ENCODE measurements at places on chromosomes 4 and X. TPM values are rescaled to one million over a fixed set of nuclear protein-coding genes. Genes with fewer than 3 reads are reported as not detected.
A peak's percentile ranks its signal among the peaks of the same experiment; 100 is the strongest.

- DNase-seq = no peak
Measured at GRCh38 chr4:102430461-102430910, 70.7 kb upstream of the NFKB1 start.

NIPAL1 gene
- total RNA-seq = 51.0 TPM

- no peak for DNase-seq
Measured at GRCh38 chrX:1416327-1416784, 24.4 kb upstream of the SLC25A6 start.

DNA sequence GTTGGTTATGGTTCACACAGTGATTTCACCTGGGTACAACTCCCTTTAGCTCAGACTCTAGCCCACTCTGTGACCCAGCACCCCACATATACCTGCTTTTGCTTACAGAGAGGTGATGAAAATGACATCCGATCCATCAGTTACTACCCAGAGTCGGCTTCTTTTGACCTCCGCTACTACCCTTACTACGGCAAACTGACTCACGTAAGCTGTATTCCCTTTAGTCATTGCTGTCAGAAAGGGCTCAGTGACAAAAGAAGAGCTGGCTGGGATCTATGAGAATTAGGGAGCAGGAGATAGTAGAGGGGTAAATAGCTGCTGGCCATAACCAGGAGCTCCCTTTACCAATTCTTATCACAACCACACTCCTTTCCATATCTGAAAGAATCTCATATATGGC lies 16.7 kb downstream of the ATP1B4 start:
- no peak for DNase-seq

GCNA gene
- total RNA-seq = 1.5 TPM

DNA sequence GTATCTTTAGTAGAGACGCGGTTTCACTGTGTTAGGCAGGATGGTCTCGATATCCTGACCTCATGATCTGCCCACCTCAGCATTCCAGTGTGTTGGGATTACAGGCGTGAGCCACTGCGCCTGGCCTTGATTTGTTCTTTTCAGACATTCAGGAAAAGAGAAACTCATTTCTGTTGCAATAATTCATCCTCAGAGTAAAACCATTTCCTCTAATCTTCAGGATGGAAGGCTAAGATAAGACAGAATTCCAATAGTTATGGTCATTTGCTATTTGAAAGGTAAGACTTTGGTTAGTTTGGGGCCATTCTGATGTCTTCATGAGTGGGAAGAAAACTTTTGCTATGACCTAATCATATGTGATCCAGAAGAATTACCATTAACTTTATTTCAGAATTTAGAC lies 83.0 kb downstream of the LRP2BP start:
- DNase-seq = no peak

CXorf51A gene
- total RNA-seq = not detected

GRCh38 chr4:27819246-27819645 lies 958.6 kb downstream of the STIM2 start:
- DNase-seq = no peak

DNA sequence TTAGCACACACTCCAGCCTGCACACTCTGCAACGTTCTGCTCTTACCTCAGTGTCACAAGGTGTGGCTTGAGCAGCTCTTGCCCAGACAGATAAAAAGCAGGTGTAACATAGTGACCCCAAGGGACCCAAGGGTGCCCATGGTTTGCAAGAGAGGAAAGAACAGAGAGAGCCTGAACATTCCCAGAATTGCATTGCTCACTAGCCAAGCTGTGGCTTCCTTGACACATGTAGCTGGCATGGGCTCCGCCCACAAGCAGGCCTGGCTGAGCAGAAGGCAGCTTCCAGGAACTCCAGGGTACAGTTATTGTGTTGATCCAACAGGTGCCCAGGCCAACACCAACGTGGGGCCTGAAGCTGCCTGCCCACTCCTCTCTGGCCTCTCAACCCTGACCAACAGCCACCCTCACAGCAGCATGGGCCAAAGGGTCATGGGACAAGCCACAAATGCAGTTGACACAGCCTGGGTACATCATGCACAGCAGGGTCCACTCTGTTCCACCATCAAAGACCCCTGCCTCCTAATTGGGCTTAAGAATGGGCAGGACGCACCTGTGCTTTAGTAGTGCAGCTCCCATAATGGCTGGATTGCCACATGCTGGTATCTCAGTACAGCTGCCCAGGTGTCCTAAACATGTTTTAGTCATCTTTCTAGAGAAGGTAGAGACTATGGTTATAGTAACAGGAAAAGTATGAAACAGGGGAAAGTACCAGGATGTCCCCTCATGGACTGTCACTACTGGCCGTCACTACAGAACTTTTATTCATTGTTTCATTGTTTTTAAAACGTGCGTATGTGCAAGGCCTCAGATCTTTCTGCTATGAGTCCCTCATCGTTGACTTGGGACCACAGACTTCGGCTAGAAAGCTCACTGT lies 73.7 kb upstream of the ACSL1 start:
- peak; percentile 65 for DNase-seq

DNA sequence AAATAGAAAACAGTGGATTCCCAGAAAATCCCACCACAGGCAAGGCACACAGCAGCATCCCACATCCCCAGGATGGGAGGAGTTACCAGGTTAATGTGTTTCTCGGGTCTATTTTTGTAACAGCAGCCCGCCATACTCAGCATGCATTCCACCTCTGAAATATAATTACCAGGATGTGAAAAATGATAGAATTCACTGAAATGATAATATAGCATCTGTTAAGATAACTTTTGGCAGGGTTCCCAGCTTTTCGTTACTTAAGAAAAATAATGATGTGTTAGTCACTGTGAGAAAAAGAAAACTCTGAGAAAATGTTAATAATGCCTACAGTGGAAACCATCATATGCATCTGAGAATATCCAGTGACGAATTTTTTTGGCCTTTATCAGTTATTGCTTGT lies 87.1 kb downstream of the VCX2 start:
- DNase-seq = no peak

CLNK gene
- 0.60 TPM for total RNA-seq

DNA sequence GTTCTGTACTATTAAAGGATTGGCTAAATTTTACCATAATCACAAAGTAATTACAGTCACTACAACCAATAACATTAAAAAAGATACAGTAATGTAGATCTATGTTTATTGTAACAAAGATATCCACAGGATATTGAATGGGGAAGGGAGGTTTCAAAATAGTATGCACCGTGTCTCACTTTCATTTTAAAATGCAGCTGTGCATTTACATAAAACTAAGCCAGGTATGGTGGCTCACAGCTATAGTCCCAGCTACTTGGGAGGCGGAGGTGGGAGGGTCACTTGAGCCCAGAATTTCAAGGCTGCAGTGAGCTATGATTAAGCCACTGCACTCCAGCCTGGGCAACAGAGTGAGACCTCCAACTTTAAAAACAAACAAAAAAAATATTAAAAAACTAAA lies 8.5 kb downstream of the SRP72 start:
- no peak for DNase-seq

DNA sequence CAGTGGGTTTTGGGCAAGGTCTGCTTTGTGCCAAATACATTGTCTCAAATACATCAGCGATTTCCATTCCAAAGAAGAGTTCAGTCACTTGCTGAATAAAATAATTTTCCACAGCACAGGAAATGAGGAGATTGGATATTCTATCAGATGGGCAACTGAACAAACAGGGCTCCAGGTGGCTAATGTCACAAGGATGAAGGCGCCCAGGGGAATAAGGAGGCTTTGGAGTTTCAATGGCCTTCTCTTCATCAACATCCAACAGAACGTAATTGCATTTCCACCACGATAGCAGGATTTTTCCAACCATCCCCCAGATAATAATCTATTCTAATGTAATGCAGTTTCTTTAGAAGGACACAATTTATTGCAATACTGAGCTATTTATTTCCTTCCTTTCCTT lies 104.7 kb upstream of the KLHL13 start:
- no peak for DNase-seq

- DNase-seq = no peak
Measured at GRCh38 chr4:159042097-159042605, 60.7 kb upstream of the RAPGEF2 start.

ANKRD50 gene
- total RNA-seq = 8.2 TPM

CENPI gene
- 2.8 TPM for total RNA-seq

DNA sequence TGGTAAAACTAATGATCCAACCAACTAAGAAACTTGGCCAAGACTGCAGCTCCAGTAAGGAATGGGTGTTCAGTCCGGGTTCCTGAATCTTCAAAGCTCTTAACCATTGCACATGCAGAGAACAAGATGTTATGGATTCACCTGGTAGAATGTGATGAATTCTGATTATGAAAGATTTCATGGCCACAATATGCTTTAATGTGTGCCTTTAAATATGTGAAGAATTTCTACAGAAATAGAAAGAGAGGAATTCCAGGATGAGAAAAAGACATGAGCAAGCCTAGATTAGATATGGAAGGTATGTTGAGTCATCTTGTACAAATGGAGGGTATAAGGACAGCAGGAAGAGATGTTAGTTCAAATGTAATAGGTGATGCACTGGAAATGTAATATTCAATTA lies 472.2 kb upstream of the TENM3 start:
- DNase-seq = no peak

GABRQ gene
- total RNA-seq = 0.32 TPM

DNA sequence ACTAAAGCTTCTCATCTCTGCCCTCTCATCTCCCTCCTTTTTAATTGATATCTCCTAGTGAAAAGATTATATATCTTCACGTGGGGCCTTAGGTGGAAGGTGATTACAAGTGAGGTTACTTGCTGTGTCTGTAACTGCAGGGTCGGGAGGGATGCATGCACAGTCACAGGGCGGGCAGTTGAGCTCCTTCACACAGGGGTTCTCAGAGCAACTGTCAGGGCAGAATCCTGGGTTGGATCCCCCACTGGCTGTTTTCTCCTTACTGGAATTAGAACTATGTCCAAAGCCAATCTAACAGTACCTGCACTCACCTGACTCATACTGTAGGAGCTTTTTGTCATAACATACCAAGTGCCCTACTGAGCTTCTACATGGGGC lies 141.1 kb downstream of the AASDH start:
- no peak for DNase-seq

DNA sequence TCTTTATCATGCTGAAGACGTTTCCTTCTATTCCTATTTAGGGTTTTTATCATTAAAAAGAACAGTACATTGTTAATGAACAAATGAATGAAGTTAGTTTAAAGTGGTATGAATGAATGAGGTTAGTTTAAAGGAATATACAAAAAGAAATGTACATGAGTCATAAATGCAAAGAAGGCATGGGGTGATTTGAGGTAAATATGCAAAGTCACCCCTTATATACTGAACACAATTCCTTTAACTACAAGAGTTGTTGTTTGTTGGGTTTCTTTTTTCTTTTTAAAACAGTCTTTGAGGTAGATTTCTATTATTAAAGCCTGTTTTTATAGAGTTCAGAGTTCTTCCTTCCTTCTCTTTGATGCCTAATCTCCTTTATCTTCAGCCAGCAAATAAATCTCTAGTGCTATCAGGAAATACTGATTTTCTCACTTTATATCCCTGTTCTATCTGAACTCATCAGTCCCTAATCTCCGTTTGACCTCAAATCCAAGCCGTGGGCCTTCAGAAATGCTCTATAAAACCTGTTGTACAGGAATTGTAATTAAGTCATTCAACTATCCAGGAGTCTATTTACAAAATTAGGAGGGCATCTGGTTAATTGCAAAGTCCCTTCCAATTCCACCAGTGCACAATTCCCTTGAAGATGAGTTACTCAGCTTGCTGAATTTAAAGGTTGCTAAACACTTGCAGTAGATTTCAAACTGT lies 31.6 kb upstream of the ABCG2 start:
- DNase-seq = no peak

DNA sequence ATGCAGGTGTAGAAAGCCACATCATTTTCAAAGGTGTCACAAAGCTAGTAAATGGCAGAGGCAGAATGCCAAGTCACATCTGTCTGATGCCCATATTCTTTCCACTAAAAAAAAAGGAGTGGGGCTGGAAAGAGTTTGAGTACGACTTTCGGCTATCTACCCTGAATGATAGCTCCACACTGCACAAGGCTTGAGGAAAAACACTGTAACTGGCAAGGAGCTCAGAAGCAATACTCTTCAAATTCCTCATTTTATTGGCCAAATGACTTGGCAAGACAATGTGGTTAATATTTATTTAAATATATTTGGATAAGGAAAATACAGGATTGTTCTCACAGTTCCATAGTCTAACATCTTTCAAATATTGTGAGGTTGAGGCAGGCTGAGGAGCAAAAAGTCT lies 5.4 kb upstream of the ADH1C start:
- DNase-seq = no peak

GRCh38 chr4:15235135-15235534 lies 192.7 kb upstream of the C1QTNF7 start:
- no peak for DNase-seq

DNA sequence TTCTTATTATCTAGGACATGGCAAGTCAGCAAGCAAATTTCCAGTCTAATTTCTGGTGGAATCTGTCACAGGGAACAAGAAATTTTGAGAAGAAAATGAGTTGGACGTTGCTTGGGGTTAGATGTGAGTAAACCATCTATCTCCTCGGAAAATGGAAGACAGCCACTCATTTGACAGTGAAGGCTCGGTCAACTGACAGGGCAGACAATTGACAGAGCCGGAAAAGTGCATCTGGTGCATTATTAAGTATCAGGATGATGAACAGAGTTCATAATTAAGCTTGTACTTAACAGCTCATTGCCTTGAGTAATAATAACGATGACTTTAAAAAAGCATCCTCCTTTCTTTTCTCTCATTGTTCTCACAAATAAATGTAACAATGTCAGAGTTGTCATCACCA lies 168.4 kb downstream of the MAD2L1 start:
- no peak for DNase-seq

CDKL2 gene
- 3.5 TPM for total RNA-seq

GRCh38 chr4:152660526-152660925 lies 19.3 kb downstream of the TMEM154 start:
- DNase-seq = no peak
